GM12878 (cell line): ENCODE measurements at places on chromosomes 2 and 18.

DNA sequence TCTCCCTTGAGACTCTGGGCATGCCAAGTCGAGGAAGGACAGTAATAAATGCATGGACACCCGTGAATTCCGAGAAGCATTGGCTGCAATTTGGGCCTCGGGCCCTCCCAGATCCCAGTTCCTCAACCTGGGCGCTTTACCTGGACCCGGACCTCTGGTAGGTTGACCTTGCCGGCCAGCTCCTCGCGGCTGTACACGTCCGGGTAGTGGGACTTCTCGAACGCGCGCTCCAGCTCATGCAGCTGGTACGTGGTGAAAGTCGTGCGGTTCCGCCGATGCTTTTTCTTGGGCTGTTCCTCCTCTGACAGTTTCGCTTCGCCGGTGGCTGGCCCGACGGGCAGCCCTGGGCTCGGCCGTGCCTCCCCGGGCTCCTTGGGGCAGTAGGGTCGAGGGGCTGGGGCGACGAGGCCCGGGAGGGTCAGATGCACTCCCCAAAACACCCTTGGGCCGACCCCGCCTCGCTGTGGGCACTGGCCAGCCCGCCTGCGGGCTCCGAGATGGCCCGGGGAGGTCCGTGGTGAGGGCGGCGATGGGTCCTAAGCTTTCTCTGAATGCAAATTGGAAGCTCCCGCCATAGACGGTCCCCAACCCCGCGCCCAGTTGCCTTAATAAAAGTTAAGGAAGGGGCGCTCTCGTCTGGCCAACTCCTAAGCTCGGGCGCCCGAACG lies 899 bp downstream of the RAX start:
- DNase-seq = no peak

GRCh38 chr2:228444161-228444560 lies 262.7 kb upstream of the SPHKAP start:
- DNase-seq = no peak

- no peak for DNase-seq
Observed at GRCh38 chr18:31275722-31276463, 42.1 kb upstream of the DSG1 start.

DNA sequence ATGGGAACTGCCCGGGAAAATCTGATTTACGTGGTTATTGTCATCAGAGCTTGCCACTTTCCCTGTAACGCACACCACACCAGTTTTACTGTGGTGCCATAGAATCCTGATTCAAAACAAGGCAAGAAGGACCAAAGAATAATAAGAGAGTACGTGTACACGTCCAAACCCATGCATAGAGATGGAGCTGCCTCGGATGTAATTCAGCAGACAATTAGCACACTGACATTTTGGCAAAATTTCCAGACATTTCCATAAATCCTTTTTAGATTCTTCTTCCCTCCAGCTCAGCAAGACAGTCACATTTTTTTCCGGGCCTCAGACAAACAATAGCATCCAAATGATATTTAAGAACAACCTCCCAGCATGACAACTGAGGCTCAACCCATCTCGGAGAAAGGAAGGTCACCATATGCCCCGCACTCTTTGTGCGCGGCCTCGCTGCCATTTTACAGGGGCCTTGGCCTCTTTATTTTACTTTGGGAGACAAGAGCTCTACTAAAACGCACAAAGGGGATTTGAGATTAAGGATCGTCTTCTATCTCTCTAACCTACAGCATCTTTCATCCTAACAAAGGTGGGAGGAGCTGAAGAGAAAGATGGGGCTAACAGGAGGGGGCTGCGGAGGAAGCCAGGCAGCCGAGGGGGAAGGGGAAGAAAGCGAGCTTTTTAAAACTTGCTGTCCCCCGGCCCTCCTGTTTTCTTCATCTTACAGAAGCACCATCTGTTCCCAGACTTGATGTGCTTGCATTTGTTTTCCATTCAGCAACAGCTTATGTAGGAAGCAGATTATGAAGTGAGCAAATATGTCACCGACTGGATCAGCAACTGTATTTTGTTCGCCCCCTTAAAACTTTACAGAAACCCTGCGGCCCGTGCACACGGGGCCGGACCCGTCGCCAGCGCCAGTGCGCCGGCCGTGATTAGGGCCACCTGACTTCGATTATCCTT lies 61.0 kb downstream of the CDCA7 start:
- no peak for DNase-seq

DNA sequence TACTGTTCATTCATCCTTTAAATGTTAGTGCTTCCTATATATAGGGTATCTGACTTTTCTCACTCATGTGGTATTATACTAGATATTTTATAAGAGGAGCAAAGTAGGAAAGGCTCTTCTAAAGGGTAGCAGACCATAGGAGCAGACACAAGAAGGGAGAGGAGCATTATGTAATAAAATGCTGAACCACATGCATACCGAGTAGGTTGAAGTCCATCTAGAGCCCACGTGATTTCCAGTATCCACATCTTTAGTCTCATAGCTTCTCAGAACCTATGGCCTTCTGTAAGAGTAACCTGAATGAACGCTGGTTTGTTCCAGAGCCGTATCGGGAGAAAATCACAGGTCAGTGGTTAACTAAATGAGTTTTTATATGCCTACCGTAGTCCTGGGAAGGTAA lies 85.9 kb downstream of the MAP3K20 start:
- no peak for DNase-seq

GRCh38 chr2:54845514-54845913 lies 122.1 kb downstream of the EML6 start:
- DNase-seq = peak; percentile 5

GRCh38 chr2:178764097-178764496 lies 43.1 kb downstream of the TTN start:
- DNase-seq = no peak

- DNase-seq = no peak
Observed at GRCh38 chr2:38666556-38666910, 619 bp downstream of the GALM start.

- DNase-seq = no peak
Observed at GRCh38 chr18:50203801-50204604, 9.1 kb upstream of the MYO5B start.
